ENCODE measurements at places on chromosomes 16 and 17.

DNA sequence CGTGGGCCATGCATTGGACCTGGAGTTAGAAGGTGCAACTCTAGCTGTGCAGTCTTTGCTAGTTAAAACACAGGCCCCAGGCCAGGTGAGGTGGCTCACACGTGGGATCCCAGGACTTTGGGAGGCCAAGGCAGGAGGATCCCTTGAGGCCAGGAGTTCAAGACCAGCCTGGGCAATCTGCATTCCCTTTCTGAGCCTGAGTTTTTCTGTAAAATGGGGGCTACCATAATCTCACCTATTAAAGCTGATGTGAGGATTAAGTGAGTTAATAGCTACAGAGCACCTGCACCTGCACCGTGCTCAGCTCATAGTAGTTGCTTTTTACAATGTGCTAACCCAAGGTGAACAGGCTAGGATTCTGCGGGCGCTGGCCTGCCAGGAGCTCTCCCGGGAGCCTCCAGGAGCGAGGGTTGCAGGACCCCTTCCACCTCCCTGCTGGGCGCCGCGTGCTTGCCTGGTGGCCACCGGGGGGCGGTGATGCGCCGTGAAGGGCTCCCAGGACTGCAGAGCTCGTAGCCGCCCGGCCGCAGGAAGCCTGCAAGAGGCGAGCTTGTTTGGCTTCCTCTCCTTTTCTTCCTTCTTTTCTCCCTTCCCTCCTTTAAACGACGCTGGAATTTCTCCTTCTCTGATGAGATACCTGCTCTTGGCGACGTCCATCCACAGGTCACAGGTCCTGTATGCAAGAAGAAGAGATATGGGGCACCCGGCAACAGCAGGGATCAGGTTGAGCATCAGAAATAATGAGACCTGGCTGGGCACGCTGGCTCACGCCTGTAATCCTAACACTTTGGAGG, 51.3 kb downstream of the ZFP90 start:
- DNase-seq: peak; percentile 11

GRCh38 chr17:17575360-17576251, 15.9 kb downstream of the PEMT start:
- DNase-seq: no peak

DNA sequence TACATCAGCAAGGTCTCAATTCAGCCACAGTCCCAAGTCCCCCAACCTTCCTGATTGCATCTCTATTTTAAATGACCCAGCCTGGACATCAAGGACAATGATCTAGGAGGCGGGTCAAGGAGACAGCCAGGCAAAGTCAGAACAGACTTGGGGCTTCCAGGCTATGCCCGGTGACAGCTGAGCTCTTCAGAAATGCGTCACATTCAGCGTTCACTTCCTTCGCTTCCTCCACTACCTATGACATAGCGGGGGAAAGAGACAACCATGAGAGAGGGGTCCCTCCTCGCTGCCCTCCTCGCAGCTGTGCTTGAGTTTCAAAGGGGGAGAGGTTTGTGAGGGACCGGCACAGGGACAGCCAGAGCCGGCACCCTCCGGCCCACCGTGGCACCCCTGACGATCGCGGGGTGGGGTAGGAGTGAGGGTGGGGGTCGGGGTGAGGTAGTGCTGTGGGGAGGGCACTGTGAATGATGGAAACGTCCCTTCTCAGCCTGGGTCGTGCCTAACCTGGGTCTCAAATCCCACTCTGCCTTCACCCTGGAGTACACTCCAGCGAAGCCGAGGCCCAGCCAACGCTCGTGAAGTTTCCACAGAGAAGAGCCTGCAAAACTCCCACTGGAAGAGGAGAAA, 12.3 kb upstream of the LGALS3BP start:
- no peak for DNase-seq

DNA sequence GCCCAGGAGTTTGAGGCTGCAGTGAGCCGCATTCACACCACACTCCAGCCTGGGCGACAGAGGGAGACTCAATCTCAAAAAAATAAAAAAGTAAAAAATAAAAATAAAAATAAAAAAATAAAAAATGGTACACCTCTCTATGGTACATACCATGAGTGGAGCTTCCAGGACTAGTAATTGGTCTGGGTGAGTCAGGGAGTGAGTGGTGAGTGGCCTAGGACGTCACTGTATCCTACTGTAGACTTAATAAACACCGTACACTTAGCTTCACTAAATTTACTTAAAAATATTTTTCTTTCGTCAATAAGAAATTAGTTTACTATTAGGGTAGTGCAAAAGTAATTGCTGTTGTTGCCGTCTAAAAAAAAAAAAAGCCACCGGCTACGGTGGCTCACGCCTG, 9.0 kb downstream of the CDH5 start:
- DNase-seq: no peak

GRCh38 chr16:65574326-65574966, 452.6 kb upstream of the CDH11 start:
- DNase-seq: no peak

- no peak for DNase-seq
These were observed 10.3 kb downstream of the CENPV start for GRCh38 chr17:16342979-16343378.

DNA sequence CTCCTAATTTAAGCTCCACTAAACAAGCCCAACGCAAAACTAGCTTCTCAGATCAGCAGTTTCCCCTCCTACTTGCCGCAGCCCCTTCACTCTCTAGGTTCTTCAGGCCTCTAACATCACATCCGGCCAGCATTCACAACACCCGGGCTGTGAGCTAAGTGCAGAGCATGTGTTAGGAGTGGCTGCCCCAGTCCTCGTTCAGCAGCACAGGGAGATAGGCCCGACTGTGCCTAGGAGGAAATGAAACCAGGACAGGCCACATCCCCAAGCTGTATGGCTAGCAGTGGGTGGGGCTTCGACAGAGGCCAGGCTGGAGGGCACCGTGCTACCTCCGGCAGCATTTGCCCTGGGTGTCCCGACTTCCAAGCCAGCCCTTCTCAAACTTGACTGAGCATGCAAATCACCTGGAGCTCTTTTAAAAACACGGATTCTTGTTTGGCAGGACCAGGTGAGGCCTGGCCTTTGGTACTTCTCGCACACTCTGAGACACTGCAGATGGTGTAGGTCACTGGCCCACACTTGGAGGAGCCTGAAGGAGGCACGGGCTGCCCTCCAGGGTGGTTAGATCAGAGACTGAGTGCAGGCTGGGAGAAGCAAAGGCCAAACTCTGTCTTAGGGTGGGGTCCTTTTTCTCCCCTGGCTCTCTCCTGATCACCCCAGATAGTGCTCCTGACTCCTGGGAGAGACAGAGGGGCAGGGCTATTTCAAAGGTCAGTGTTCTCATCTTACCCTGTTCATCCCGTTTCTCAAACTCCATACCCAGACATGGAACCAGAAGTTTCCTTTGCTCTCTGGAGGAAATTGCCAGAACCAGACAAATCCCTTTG, 202.0 kb downstream of the C16orf78 start:
- DNase-seq: peak; percentile 69

- DNase-seq: no peak
These were observed 13.2 kb downstream of the SLC7A5 start for GRCh38 chr16:87855852-87856715.

DNA sequence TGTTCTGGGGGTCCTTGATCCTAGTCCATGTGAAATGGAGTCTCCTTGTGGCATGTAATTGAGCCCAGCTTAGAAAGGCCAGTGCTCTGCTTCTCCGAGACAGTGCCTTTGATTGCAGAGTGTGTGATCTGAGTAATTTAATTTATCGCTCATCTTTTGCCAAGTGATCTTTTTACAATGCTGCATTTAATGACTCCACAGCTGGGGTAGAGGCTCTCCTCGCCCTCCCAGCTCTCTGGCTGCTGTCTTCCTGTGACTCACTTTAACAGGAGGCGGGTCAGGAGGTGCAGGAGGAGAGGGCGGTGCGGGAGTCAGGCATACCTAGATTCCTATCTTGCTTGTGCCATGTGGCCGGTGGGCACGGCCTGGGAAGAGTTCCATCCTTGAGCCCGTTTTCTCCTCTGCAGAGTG, 113.4 kb upstream of the FOXF1 start:
- no peak for DNase-seq

DNA sequence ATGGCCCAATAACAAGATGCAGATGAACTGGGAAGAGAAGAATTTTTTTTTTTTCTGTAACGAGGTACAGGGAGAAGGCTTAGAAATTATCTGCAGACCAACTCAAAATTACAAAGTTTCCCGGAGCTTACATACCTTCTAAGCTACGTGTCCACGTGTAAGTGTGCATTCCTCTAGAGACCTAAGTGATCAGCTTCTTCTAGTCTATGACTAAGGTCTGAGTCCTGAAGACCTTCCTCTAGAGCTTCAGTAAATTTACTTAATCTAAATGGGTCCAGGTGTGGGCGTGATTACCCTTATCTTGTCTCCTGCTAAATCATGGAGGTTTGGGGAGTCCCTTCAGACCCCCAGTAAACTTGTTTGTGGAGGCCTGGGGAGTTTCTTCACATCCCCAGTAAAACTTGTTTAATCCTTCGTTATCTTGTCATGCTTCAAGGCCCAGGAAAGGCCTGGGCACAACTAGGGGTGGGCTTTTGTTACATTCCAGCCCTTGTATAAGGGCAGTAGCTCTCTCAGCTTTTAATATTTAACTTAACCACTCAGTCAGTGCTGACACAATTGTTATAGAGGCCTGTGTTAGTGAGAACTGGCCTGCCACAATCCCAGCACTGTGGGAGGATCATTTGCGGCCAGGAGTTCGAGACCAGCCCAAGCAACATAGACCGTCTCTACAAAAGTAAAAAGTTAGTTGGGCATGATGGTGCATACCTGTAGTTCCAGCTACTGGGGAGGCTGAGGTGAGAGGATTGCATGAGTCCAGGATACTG, 342.3 kb downstream of the SNX29 start:
- DNase-seq: no peak

GRCh38 chr16:69194488-69194887, 7.5 kb downstream of the SNTB2 start:
- DNase-seq: no peak

DNA sequence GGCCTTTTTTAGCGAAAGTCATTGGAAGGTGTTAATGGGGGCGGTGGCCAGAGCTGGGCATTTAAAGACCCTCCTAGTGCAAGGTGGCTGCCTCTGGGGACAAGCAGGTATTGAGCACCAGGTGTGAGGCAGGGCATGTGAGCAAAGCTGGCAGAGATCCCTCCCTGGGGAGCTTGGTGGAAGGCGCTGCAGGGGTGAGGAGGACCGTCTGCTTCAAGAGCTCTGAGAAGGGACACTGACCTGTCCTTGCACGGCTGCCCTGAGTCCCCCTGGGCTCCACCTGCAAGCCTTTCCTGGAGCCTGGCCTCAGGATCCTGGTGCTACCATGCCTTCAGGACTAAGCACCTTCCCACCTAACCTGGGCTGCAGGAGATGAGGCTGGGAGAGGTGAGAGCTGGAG, 127.0 kb upstream of the CIBAR2 start:
- DNase-seq: no peak

GRCh38 chr17:976312-976711, 3.3 kb downstream of the NXN start:
- no peak for DNase-seq

- DNase-seq: no peak
These were observed 188.9 kb downstream of the IRF8 start for GRCh38 chr16:86087896-86088230.

DNA sequence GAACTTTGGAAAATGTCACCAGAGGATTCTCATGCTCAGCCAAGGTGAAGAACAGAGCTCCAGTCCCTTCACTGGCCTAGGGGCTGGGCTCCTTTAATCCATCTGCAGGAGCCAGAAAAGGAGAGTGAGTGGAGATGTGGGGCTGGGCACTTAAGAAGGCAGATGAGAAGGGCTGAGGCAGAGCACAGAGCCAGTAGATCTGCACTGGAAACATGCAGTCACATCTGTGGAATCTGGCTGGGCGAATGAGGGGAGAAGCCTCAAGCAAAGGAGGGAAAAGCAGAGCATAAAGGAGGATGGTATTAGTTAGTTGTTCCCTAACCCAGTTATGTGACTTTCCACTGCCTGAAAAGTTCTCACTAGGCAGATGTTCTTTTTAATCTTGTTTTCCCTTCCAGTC, 50.4 kb upstream of the BCAR1 start:
- no peak for DNase-seq

GRCh38 chr16:89346869-89347268, 129.4 kb downstream of the ZNF778 start:
- no peak for DNase-seq

GRCh38 chr16:67148221-67148620, 2.6 kb downstream of the B3GNT9 start:
- no peak for DNase-seq

DNA sequence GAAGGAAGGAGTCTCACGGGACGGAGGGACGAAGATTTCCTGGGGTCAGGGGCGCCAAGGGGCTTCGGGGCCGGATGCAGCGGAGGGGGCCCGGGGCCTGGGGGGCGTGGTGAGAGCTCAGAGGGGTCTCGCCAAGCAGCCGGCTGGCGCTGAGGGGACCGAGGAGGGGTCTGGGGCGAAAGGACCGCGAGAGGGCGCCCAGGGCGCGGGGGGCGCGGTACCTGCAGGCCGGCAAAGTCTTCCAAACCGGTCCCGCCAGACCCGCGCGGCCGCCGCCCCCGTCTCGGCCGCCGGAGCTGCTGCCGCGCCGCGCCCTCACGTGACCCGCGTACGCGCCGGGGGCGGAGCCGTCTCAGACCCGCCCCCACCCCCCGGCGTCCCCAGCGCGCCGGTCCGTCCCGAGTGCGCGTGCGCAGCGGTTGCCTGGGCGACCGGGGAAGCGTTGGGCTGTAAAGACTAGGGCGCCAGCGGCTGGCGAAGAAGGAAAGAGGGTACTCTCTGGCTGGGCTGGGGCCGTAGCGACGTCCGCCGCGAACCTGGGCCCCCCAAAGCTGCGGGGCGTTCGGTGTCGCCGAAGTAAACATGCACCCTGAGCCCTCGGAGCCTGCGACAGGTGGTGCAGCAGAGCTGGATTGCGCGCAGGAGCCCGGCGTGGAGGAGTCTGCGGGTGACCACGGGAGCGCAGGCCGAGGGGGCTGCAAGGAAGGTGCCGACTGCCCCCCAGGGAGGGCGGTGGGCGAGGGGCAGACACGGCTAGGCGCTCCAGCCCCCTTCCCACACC, at the start of the genes DNAAF1 and HSDL1:
Gene DNAAF1 (plus strand): TSS at position 450 of the 781 bp plus-strand sequence. CDS start 133 bp downstream, at position 583.
Gene HSDL1 (minus strand): TSS at position 319 of the 781 bp plus-strand sequence. CDS start 13,856 bp downstream, outside the sequence.
- peak; percentile 80 for DNase-seq

DNA sequence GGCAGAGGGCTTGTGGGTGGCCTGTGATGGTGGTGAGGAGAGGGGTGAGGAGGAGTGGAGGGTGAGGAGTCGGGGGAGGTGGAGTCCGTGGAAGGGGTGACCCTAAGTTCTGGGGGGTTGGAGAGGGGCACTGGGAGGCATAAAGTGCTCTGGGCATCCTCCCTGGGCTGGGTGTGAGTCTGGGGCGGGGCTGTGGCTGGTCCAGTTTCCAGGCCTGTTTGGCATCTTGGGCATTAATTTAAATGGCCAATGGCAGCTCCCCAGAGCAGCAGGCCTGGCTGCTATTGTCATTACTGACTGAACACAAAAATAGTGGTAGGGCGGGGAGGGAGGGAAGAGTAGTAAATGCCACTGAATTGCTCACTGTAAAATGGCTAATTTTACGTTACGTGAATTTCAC, 7.7 kb upstream of the ARHGAP23 start:
- no peak for DNase-seq

- DNase-seq: no peak
These were observed 4.3 kb upstream of the NXN start for GRCh38 chr17:983921-984320.

- no peak for DNase-seq
These were observed 21.1 kb upstream of the TACO1 start for GRCh38 chr17:63579633-63580032.

- DNase-seq: no peak
These were observed 558 bp downstream of the HSD3B7 start for GRCh38 chr16:30985401-30986128.

- no peak for DNase-seq
These were observed 1.7 kb upstream of the MNT start for GRCh38 chr17:2402544-2402943.

Data from inflammatory macrophage treated with lipopolysaccharide for 1 hour (primary cell).